ENCODE measurements at places on chromosomes 16 and 17. TPM values are rescaled to one million over a fixed set of nuclear protein-coding genes. Genes with fewer than 3 reads are reported as not detected.

GRCh38 chr17:45905814-45906213, 11.5 kb downstream of the MAPT start:
- no peak for DNase-seq
- no peaks in the 10 kb centered on the region for H3K4me1 ChIP-seq
- no peak overlapping the region for H3K4me3 ChIP-seq
- no peaks in the 10 kb centered on the region for H3K27me3 ChIP-seq

Gene AGRP
- total RNA-seq = not detected

Gene CYBA
- total RNA-seq = 199 TPM

GRCh38 chr16:24118126-24118821, 137.9 kb upstream of the CACNG3 start:
- no peak for DNase-seq
- H3K4me3 ChIP-seq = no peak overlapping the region
- H3K36me3 ChIP-seq = no peaks in the 10 kb centered on the region
- H3K27me3 ChIP-seq = no peaks in the 10 kb centered on the region
- H3K4me1 ChIP-seq = no peaks in the 10 kb centered on the region
- no peak overlapping the region for H3K27ac ChIP-seq

- peak overlapping the region; percentile 2 for H3K27ac ChIP-seq
- H3K4me3 ChIP-seq = no peak overlapping the region
- H3K36me3 ChIP-seq = no peaks in the 10 kb centered on the region
- DNase-seq = peak; percentile 43
- no peaks in the 10 kb centered on the region for H3K27me3 ChIP-seq
- peaks cover 42% of the 10 kb centered on the region for H3K4me1 ChIP-seq
Observed at GRCh38 chr17:78324391-78325075, 35.3 kb downstream of the SOCS3 start.

DNA sequence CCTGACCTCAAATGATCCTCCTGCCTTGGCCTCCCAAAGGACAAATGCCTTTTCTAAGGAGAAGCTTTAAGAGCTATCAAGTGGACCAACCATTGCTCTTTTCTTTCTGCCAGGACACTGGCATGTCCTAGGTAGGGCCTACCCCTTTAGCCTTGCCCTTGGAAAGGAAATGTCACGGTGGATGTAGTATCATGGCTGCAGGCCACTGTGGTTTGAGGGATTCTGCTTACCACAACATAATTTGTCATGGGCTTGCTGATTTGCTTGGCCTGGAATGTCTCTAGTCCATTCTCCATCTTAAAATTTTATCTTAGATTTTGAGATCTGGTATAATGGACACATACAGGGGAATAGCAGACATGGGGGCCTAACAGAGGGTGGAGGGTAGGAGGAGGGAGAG, 6.0 kb downstream of the KRT20 start:
- no peak overlapping the region for H3K4me3 ChIP-seq
- no peak for DNase-seq
- H3K36me3 ChIP-seq = no peaks in the 10 kb centered on the region
- no peak overlapping the region for H3K27ac ChIP-seq
- no peaks in the 10 kb centered on the region for H3K4me1 ChIP-seq

GRCh38 chr16:88673716-88674379, 11.0 kb upstream of the MVD start:
- no peaks in the 10 kb centered on the region for H3K4me1 ChIP-seq
- no peaks in the 10 kb centered on the region for H3K36me3 ChIP-seq
- no peak overlapping the region for H3K27ac ChIP-seq
- no peak overlapping the region for H3K4me3 ChIP-seq

DNA sequence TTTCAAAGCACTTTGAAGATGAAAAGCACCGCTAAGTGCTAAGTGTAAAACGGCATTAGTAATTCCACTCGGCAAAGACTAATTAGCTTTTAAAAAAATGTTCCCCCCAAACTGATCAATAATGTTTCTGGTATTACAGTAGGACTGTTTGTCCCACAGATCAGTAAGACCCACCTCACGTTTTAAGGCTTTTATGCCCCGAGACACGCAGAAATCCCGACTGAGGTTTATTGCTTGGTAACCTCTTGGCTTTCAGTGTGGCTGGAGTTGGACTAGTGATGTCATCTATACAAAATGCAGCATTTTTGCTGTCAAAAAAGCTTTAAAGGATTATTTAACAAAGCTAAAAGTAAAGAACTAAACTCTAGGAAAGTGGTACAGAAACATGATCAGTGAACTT, 414.6 kb upstream of the PSMD7 start:
- no peaks in the 10 kb centered on the region for H3K4me1 ChIP-seq
- H3K27me3 ChIP-seq = no peaks in the 10 kb centered on the region
- no peak overlapping the region for H3K27ac ChIP-seq
- no peak overlapping the region for H3K4me3 ChIP-seq

- no peaks in the 10 kb centered on the region for H3K36me3 ChIP-seq
- DNase-seq = peak; percentile 55
- H3K27ac ChIP-seq = no peak overlapping the region
- no peaks in the 10 kb centered on the region for H3K27me3 ChIP-seq
Observed at GRCh38 chr16:52912565-52913173, 140.0 kb downstream of the CHD9NB start.

GRCh38 chr16:67277294-67277998, 1.9 kb upstream of the PLEKHG4 start:
- H3K4me1 ChIP-seq = peaks cover 22% of the 10 kb centered on the region
- no peak for DNase-seq
- no peaks in the 10 kb centered on the region for H3K36me3 ChIP-seq
- no peak overlapping the region for H3K27ac ChIP-seq
- no peaks in the 10 kb centered on the region for H3K27me3 ChIP-seq

GRCh38 chr17:39699818-39700147, at the start of gene ERBB2:
Gene ERBB2, plus strand, starts transcription at chr17:39700064. Its CDS starts 175 bp downstream, at chr17:39700239.
- DNase-seq = peak; percentile 90
- H3K27ac ChIP-seq = peak within 1 kb of the TSS; percentile 92
- no peaks in the 10 kb centered on the region for H3K27me3 ChIP-seq
- peaks cover 43% of the 10 kb centered on the region for H3K4me1 ChIP-seq

Gene KCNAB3
- total RNA-seq = 2.1 TPM

DNA sequence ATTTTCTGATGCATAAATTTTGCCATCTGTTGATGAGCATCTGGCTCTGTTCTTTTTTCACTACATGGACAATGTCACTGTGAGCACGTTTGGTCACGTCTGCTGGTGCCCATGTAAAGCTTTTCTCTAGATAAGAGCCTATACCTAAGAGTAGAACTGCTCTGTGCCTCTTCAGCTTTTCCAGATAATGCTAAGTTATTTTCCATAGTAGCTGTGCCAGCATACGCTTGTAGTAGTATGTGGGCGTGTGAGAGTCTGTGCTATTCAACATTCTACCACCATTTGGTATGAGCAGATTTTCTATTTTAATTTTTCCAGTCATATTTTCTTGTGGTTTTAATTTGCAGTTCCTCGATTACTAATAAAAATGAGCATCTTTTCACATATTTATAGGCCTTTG, 33.2 kb downstream of the VPS35L start:
- no peak for DNase-seq
- no peaks in the 10 kb centered on the region for H3K4me1 ChIP-seq
- no peak overlapping the region for H3K27ac ChIP-seq
- H3K27me3 ChIP-seq = no peaks in the 10 kb centered on the region
- H3K36me3 ChIP-seq = peaks cover 14% of the 10 kb centered on the region

Gene RSL1D1
- 426 TPM for total RNA-seq

- H3K4me3 ChIP-seq = no peak overlapping the region
- H3K4me1 ChIP-seq = no peaks in the 10 kb centered on the region
- no peaks in the 10 kb centered on the region for H3K36me3 ChIP-seq
Observed at GRCh38 chr17:14389681-14390080, 88.8 kb downstream of the HS3ST3B1 start.

Gene OSBPL7
- total RNA-seq = 18.0 TPM

DNA sequence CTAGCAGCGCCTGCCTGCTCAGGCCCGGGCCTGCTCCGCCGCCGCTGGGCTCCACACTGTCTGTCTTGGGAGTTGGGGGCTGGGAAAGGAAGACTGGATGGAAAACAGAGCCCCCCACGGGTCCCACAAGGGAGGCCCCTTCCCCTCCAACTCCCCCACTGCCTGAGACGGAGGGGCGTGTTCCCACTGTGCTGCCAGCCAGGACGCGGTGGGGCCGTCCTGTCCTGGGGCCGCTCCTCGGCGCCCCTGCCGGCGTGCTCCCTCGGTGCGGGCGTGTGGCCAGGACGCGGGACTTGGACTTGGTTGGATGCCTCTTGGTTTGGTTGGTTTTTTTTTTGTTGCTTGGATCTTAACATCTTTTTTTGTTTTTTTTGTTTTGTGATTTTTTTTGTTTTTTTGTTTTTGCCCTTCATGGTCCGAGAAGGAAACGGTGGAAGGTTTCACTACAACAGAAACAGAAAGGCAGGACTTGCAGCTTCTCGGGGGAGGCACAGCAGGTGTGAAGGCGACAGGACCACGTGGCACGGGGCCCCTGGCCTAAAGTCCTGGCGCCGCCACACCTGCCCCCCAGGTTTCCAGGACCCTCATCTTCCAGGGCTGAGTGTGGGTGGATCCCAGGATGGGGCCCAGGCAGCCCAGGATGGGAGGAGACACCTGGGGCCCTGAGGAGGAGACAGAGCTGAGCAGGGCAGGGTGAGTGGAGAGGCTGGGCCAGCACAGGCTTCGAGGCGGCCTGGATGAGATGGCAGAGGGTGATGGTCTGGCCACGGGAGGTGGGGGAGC, 16.0 kb downstream of the ENGASE start:
- H3K27me3 ChIP-seq = no peaks in the 10 kb centered on the region
- peak; percentile 65 for DNase-seq
- no peak overlapping the region for H3K4me3 ChIP-seq
- no peak overlapping the region for H3K27ac ChIP-seq

Gene QPRT
- 5.6 TPM for total RNA-seq

Gene CACNG4
- not detected for total RNA-seq

Gene TBX6
- 3.3 TPM for total RNA-seq

Gene ADAP2
- 6.3 TPM for total RNA-seq

- H3K27ac ChIP-seq = no peak overlapping the region
- H3K36me3 ChIP-seq = no peaks in the 10 kb centered on the region
- no peak overlapping the region for H3K4me3 ChIP-seq
- DNase-seq = no peak
Observed at GRCh38 chr16:73304008-73304774, 256.3 kb upstream of the ZFHX3 start.

GRCh38 chr16:86774931-86775330, 196.6 kb downstream of the FOXL1 start:
- H3K27ac ChIP-seq = no peak overlapping the region
- H3K36me3 ChIP-seq = no peaks in the 10 kb centered on the region
- no peaks in the 10 kb centered on the region for H3K4me1 ChIP-seq

GRCh38 chr16:49457196-49457595, 83.6 kb downstream of the C16orf78 start:
- no peaks in the 10 kb centered on the region for H3K27me3 ChIP-seq
- no peaks in the 10 kb centered on the region for H3K36me3 ChIP-seq
- no peaks in the 10 kb centered on the region for H3K4me1 ChIP-seq
- H3K4me3 ChIP-seq = no peak overlapping the region

DNA sequence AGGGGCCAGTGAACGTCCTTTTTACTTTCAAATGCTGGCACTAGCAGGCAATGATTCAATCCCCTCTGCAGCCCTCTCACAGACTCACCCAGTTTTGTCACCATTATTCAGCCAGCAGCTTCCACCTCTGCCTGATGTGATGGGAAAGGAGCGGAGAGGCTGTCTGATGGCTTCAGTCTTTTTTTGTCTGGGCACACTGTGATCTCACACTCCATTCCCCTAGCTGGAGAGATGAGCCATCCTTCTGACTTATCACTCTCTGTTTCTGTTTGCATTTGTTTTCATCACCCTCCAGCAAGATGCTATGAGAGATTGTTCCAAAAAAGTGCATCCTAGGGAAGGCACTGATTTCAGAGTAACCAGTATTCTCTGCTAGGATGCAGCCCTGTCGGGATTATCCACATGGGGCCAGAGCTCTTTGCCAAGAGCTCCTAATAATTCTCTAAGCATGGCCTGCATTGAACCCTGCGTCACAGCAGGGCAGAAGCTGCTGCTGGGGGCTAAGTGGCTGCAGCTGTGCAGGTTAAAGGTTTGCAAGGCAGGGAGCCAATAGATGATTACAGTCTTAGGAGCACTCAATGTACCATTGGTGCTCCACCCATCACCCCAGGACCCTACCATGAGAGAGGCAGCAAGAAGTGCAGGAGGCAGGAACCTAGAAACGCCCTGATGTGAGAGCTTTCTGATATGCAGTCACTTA, 236.1 kb upstream of the C16orf82 start:
- no peak overlapping the region for H3K4me3 ChIP-seq
- no peaks in the 10 kb centered on the region for H3K4me1 ChIP-seq
- H3K36me3 ChIP-seq = no peaks in the 10 kb centered on the region
- H3K27me3 ChIP-seq = no peaks in the 10 kb centered on the region
- DNase-seq = no peak
- no peak overlapping the region for H3K27ac ChIP-seq

Gene KCTD19
- not detected for total RNA-seq

Gene MYH1
- under 0.01 TPM for total RNA-seq

- H3K4me1 ChIP-seq = no peaks in the 10 kb centered on the region
- H3K4me3 ChIP-seq = no peak overlapping the region
- H3K27me3 ChIP-seq = no peaks in the 10 kb centered on the region
Observed at GRCh38 chr16:50789757-50790156, 47.9 kb downstream of the CYLD start.

Data from thyroid gland (tissue), 4 donors.